Vagina (tissue), 2 donors: ENCODE measurements at places on chromosomes 2 and 18. TPM values are rescaled to one million over a fixed set of nuclear protein-coding genes. Genes with fewer than 3 reads are reported as not detected.

DES gene
- 883 TPM for total RNA-seq

C2orf78 gene
- not detected for total RNA-seq

HOXD11 gene
- 19.4 TPM for total RNA-seq

NR4A2 gene
- total RNA-seq, result 17.2 TPM

STARD6 gene
- not detected for total RNA-seq

IL1RN gene
- total RNA-seq, result 253 TPM

ARHGAP28 gene
- 7.6 TPM for total RNA-seq

C1D gene
- 21.9 TPM for total RNA-seq

IL36RN gene
- total RNA-seq, result 0.25 TPM

DNA sequence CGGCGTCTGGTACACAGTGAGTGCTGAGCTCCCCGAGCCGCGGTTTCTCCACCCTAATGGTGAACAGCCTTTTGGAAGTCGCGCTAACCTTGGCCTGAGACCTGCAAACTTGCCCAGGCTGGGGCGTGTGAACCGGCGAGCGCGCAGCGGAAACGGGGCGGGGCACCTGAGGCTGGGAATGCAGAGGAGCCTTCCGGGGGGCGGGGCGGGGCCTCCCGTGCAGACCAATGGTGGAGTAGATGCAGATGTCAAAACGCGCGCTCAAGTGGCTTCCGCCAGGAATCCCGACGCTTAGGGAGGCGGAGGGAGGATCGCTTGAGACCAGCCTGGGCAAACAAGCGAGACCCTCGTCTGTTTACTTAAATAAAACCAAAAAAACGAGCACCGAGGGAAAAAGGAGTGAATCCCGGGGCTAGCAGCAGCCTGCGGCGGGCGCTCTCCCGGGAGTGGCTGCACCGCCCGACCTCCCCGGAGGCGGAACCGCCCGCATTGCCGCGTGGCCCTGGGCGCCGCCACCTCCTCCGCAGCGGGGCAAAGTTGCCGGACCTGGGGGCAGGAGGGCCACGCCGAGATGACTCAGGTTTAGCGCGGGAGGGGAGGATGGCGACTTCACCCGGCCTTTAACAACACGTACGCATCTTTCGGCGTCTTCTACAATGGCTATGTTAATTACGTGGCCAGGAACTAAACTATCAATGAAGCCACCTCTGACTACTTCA lies 2.2 kb upstream of the RRM2 start:
- DNase-seq, result peak; percentile 93

GRCh38 chr2:207051385-207051965 lies 112.2 kb downstream of the CPO start:
- DNase-seq, result no peak

DNA sequence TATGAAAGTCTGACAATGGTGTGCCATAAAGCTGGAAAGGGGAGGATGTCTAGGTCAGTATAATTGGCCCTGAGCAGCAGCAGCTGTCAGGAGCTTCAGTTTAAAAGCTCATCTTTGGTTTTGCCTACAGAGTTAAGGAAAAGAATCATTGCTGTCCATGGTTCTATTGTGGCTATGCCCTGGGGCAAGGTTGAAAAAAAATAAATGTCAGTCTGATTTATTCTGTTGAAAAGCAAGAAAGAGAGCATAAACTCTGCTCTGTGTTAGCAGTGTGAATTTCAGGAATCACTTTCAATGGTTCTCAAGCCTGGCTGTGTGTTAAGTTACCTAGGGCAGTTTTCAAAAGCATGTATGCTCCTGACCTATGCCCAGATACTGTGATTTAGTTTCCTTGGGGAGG lies 446.7 kb downstream of the SETBP1 start:
- no peak for DNase-seq

- DNase-seq, result no peak
Measured at GRCh38 chr2:127439343-127439742, 21.1 kb downstream of the PROC start.

- no peak for DNase-seq
Measured at GRCh38 chr2:153005071-153005730, 286.8 kb downstream of the ARL6IP6 start.

DNA sequence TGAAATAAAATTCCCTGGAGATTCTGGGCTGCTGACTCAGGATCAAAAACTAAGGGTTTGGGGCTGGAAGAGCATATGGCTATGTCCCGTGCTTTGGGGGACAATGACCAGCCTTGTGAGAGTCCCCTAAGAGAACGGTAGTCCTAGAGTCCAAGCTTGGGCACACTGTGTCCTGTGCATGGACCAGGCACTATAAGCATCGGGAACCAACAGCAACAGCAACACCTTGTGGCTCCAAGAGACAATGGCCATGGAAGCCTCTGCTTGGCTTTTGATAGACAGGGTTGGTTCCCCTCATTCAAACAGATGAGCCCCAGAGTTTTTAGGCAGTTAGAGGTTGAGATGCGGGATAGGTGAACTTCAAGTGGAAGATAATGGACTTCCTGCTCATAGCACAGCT lies 294.4 kb upstream of the CHAC2 start:
- DNase-seq, result no peak

DNA sequence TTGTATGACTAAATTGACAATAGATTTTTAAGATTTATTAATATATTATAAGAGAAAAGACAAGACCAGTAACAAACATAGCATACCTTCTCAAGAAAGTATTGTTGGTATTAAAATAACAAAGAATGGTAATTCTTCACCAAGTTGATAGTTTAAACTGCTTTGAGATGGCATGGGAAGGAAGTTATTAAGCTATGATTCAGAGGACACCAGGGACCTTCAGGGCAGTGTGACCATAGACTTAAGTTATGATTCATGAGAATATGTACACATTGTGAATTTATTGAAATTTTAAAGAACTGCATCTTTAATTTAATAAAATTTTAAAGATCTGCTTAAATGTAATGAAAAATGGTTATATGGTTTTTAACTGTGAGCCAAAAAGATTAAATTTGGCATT lies 205.7 kb downstream of the DSEL start:
- DNase-seq, result no peak

- DNase-seq, result no peak
Measured at GRCh38 chr18:62072370-62072769, 114.5 kb downstream of the PIGN start.

DNA sequence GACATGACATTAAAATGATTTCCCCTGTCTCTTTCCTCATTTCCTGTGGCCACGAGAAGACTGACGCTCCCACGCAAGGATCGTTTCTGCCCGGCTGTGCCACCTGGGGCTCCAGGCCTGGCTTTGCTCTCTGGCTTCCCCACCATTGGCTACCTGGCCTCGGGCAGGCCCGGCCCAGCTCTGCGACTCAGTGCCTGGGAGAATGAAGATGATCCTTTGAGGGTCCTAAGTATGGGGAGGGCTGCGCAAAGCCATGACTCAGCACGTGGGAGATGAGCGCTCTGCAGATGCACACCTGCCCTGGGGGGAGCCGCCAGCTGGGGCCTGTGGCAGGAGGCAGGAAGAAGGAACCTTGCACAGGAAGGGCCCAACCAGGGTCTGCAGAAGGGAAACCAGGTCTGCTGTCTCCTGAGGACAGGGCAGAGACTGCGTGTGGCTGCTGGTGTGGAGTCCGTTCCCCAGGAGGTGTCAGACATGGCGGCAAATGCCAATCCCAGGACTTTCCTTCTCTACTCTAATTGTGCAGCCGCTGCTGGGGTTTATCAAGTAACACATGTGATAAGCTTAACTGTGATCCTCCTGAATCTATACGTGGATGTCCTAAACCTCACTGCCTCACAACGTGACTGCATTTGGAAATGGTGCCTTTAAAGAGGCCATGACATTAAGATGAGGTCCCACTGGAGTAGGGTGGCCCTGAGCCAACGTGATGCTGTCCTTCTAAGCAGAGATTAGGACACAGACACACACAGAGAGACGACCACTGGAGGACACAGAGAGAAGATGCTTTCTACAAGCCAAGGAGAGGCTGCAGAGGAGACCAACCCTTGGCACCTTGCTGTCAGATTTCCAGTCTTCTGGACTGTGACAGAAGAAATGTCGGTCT lies 32.9 kb downstream of the MBP start:
- DNase-seq, result no peak

GRCh38 chr18:48804856-48805610 lies 145.7 kb downstream of the SMAD7 start:
- peak; percentile 72 for DNase-seq

DNA sequence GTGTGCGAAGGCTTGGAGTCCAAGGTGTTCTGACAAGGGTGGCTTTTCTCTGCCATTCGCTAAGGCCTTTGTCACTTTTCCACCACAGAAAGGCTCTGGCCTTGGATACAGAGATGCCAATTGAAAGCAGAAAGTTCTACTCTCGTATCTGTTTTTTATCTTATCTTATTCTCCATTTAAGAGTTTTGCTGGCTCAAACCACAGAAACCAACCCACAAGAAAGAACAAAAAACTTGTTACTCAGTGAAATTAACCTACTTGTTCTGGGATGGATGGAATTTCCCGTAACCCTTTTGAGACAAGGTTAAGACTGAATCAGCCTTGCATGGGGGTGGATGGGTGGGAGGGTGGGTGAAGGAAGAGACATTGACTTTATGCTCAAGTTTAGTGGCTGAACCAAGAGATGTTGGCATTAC lies 221.7 kb downstream of the CDH20 start:
- DNase-seq, result no peak

DNA sequence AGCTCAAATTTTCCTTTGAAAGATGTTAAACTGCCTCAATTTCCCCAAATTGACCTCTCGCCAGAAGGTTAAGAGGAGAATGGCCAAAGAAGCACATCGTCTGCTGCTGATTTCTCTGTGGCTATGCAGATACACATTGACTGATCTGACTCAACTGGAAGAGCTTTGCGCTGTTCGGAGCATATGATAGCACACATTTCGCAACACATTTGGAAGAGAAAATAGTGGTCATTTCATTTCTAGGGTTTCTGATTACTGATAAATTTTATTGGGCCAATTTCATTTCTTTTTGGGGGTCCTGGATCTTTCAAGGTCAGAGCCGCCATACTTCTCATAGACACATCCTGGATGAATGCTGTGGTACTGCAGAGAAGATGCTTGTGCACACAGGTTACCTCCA lies 138.5 kb downstream of the TMEM200C start:
- DNase-seq, result no peak

GRCh38 chr2:128228894-128229293 lies 89.8 kb downstream of the HS6ST1 start:
- no peak for DNase-seq

GRCh38 chr18:75478996-75479880 lies 51.7 kb upstream of the SMIM21 start:
- DNase-seq, result no peak

- DNase-seq, result no peak
Measured at GRCh38 chr2:174004905-174005605, 39.9 kb upstream of the SP3 start.

DNA sequence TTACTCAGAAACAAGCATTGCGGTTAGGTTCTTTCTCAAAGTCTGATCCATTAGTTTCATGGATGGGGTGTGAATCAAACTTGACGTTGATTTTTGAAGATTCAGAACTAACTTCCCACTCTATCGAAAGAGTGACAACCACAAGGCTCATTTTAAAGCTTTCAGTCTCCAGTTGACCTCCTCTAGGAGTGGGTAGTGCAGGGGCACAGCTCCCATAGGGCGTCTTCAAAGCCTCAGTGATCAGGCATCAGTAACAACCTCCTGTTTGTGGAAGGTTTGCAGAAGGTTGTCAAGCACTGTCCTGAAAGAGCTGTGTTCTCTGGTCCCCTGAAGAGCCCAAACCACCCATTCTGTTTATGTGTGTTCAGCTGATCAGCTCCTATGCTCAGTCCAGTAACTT lies 10.2 kb downstream of the MTCL1 start:
- no peak for DNase-seq

DNA sequence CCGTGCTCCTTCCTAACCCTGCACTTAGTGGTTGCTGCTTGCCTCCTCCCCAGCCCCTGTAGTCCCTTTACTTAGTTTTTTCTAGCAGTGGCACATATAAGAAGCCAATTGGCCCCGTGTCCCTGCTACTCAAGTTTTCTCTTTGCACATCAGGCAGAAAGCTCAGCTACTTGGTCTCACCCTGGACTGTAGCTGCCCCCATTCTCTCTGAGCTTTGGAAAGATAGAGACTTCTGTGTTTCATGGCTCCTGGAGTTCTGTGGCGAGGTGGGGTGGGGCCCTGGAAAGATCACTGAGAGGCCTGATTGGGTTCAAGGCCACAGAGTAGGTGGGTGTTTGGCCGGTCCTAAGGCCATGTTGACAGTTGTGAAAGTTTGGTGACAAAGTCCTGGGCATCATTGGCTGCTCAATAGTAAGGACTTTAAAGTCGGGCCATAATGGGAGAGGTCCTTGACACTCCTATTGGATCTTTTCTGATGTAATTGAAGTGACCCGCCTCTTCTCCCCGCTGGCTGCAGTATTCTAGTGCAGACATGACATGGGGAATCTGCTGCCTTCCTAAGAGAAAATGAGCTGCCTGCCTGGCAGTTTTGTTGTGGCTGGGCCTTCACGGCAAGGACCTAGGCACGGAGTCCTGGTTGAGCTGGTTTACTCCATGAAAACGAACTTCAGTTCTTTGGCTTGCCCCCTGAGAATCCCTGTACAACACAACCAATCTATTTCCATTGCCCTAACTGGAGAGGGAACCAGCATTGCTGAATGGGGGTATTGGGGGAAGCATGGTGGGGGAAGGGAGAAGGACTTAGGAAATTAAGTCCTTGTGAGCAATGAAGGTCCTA lies 26.2 kb upstream of the CYP27A1 start:
- DNase-seq, result no peak

GRCh38 chr2:40115894-40116293 lies 336.0 kb downstream of the SLC8A1 start:
- DNase-seq, result no peak

- no peak for DNase-seq
Measured at GRCh38 chr2:64063454-64063853, 44.2 kb upstream of the VPS54 start.

- DNase-seq, result no peak
Measured at GRCh38 chr2:16400127-16400623, 265.5 kb downstream of the CYRIA start.

GRCh38 chr2:148603562-148603920 lies 41.0 kb upstream of the EPC2 start:
- no peak for DNase-seq

DNA sequence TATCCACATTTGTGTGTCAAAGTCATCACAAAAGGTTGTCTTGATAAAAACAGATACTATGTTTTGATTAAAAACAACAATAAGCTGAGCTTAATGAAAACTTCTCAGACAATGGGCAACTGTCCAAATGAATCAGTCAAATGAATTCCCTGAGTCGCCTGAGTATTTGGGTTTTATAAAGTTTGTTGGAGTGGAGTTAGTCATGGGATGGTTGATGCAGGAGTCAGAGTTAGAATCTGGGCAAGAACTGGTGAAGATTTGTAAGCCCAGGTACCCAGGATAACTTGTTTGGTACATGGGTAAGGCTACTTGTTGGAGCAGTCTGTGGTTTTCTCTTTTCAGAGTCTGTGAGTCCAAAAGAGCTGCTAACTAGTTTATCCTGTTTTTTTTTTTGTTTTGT lies 34.4 kb upstream of the RAPGEF4 start:
- DNase-seq, result no peak

- DNase-seq, result peak; percentile 65
Measured at GRCh38 chr2:126753501-126754212, 97.7 kb downstream of the GYPC start.

DNA sequence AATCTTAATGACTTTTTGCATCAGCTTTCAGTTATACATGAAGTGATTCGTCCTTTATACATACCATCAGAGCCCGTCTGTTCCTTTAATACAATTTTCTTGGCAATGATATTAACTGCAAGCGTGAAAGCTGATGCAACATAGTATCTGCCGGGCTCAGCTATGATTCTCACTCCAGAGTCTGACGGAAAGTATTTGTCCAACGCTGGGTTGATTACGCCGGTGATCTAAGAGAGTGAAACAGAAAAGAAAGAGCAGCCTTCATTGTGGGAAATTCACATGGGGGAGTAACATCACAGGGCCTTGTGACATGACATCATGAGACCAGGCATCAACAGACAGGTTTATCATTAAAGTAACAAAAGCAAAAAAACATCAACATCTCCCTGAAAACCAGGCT lies 6.2 kb downstream of the ODC1 start:
- no peak for DNase-seq
